ENCODE measurements at places on chromosomes 16 and 17. TPM values are rescaled to one million over a fixed set of nuclear protein-coding genes. Genes with fewer than 3 reads are reported as not detected.

PLEKHG4 gene
- 0.70 TPM for total RNA-seq

NGFR gene
- total RNA-seq, result 9.9 TPM

TMIGD1 gene
- not detected for total RNA-seq

ZNF469 gene
- 1.5 TPM for total RNA-seq

MAP2K6 gene
- 0.57 TPM for total RNA-seq

DOC2B gene
- total RNA-seq, result 6.4 TPM

GRCh38 chr17:49987681-49988441, 7.2 kb downstream of the DLX3 start:
- DNase-seq, result peak; percentile 62

GRCh38 chr17:39667945-39668924, at the start of gene PNMT:
Gene PNMT, plus strand, starts transcription at chr17:39668453. Its CDS starts 23 bp downstream, at chr17:39668476.
- DNase-seq, result no peak

GRCh38 chr16:10485698-10486382, 94.6 kb downstream of the EMP2 start:
- DNase-seq, result no peak

DNA sequence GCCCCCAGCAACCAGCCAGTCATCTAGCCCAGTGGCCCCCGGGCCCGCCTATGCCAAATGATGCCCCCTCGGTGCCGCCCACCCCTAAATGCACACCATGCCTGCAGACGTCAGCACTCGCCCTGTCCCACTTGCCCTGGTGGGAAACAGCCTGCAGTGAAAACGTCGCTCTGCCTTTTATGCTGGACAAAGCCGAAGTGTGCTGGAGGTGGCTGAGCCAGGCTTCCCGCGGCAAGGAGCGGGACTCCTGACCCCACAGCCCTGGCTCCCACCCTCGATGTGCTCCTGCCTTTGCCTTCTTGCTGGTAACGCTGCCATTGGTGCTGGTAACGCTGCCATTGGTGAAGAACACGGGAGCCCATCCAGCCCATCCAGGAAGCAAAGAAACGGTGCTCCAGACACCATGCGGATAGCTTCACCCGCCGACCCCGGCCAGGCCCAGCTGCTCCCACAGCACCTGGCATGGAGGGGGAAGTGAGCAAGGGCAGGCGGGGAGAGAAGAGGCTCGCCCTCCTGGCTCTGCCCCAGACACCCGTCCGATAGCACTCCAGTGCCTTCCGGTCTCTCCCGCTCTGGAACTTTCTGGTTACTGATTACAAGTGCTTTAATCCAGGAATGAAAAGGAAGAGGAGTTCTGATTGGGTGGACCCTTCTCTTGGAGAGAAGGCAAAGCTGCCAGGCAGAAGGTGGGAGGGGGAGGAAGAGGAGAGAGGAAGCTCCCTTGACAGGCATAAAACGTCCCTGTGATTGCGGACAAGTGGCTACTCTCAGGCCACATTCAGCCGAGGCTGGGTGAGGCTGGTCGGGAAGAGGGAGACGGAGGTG, 4.0 kb upstream of the BAIAP2 start:
- peak; percentile 79 for DNase-seq

DNA sequence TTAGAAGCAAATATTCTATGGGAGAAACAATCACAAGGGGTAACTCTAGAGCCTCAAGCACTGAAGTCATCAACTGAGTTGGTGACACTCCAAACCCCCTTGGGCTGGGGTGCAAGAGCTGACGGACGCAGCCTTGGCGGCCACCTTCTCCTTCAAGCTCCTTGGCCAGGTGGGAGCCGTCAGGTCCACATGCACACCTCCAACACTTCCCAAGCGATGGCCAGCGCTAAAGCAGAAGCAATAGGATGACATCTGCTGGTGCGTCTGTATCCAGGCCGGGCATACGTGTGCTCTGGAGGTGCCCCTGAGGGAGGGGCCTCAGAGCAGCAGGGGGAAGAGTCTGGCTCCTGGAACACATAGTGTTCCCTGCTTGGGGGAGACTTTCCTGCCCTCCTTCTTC, 12.2 kb upstream of the FOXJ1 start:
- no peak for DNase-seq

DNA sequence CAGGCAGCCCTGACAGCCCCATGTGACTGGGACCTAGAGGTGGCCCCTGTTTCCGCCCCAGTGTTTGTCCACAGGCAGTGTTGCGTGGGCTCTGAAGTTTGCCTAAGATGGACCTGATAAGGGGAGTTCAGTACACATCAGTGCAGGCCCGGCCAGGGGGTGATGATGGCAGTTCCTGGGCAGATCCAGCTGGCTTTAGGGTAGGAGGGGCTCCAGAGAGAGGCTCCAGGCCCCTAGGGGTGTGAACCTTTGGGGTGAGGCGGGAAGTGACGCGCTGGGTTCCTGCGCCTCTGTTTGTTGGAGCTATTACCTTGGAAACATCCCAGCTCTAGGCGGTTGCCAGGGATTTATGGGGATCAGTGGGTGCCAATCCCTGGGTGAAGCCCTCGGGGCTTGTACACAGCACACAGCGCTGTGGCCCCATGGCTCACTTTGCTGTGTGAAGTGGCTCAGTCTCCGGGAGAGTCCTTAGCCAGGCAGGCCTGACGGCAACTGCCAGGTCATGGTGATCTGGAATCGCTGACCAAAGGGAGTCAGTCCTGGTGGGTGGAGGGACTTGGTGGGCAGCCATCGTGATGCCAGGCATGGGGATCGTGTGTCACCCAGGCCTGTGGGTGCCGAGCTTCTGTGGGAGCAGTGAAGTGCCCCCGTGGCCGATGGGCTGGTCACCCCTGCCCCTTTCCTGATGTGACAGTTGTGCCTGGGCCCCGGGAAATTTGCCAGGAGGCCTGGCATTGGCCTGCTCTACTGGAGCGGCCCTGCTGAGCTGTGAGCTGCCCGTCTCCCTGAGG, 146.1 kb downstream of the SEC14L1 start:
- DNase-seq, result no peak
